ENCODE measurements at places on chromosomes 6 and 20. TPM values are rescaled to one million over a fixed set of nuclear protein-coding genes. Genes with fewer than 3 reads are reported as not detected.
A peak's percentile ranks its signal among the peaks of the same experiment; 100 is the strongest.

GRCh38 chr20:47256668-47257236, 99.7 kb downstream of the ZMYND8 start:
- peaks cover 11% of the 10 kb centered on the region for H3K36me3 ChIP-seq
- H3K4me3 ChIP-seq, result no peak overlapping the region
- H3K4me1 ChIP-seq, result no peaks in the 10 kb centered on the region
- H3K27me3 ChIP-seq, result no peaks in the 10 kb centered on the region
- no peak for DNase-seq

GRCh38 chr6:166050559-166050958, 117.1 kb downstream of the TBXT start:
- no peaks in the 10 kb centered on the region for H3K4me1 ChIP-seq
- DNase-seq, result no peak
- no peaks in the 10 kb centered on the region for H3K27me3 ChIP-seq
- no peak overlapping the region for H3K27ac ChIP-seq
- H3K36me3 ChIP-seq, result no peaks in the 10 kb centered on the region

GRCh38 chr6:16511040-16511660, 250.1 kb downstream of the ATXN1 start:
- H3K36me3 ChIP-seq, result no peaks in the 10 kb centered on the region
- no peak for DNase-seq
- peaks cover 3% of the 10 kb centered on the region for H3K4me1 ChIP-seq
- no peak overlapping the region for H3K4me3 ChIP-seq
- no peaks in the 10 kb centered on the region for H3K27me3 ChIP-seq
- H3K27ac ChIP-seq, result no peak overlapping the region

DNA sequence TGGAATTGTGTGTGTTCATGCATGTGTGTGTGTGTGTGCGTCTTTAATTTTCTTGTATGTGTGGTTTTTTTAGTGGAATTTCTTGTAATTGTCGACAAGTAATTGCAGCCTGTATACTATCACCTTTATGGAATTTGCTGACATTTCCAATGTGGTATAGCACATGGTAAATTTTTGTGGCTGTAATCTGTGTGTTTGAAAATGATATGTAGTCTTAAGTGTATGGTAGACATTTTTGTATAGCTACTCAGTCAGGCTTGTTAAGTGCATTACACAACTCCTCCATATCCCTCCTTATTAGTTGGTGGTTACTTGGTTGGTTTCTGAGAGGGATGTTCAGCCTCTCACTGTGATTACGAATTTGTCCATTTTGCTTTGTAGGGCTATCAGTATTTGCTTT, 384.5 kb upstream of the HSF2 start:
- no peaks in the 10 kb centered on the region for H3K27me3 ChIP-seq
- no peaks in the 10 kb centered on the region for H3K36me3 ChIP-seq
- no peak for DNase-seq
- no peak overlapping the region for H3K27ac ChIP-seq
- no peaks in the 10 kb centered on the region for H3K4me1 ChIP-seq
- H3K4me3 ChIP-seq, result no peak overlapping the region

DNA sequence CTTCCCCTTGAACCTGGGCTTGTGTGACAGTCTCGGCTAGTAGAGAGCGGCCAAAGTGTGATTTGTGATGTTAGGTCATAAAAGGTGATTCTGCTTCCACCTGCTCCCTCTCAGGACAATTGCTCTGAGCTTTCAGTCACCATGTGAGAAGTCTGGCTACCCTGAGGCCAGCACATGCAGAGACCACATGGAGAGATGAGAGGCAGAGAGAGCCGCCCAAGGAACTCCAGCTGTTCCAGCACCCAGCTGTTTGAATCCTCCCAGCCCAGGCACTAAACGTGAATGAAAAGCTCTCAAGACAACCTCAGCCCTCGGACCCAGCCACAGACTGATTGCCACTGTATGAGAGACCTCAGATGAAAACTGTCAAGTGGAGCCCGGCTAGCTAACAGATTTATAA, 143.4 kb upstream of the EEF1E1 start:
- H3K4me3 ChIP-seq, result no peak overlapping the region
- no peaks in the 10 kb centered on the region for H3K27me3 ChIP-seq
- H3K4me1 ChIP-seq, result no peaks in the 10 kb centered on the region
- no peaks in the 10 kb centered on the region for H3K36me3 ChIP-seq

DNA sequence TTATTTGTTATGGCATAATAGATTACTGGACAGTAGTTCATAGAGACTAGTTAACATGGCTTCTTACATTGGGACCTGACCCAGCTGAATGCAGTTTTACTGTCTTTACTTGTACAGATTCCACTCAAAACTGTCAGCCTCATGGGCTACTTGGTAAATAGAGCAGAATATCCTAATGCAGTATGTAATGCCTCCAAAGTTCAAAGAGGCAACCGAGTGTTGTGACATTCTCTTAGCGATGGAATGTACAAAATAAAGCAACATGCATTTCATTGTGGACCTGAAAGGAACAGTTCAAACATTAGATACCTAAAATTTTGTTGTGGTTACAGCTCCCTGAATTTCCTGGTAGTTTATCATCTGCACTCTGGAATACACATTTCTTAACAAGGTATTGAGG, 29.1 kb upstream of the RGS17 start:
- no peak overlapping the region for H3K27ac ChIP-seq
- no peaks in the 10 kb centered on the region for H3K27me3 ChIP-seq
- no peak for DNase-seq
- H3K36me3 ChIP-seq, result no peaks in the 10 kb centered on the region

GRCh38 chr6:31462026-31462963, 35.6 kb upstream of the MICB start:
- H3K27ac ChIP-seq, result peak overlapping the region; percentile 54
- H3K36me3 ChIP-seq, result no peaks in the 10 kb centered on the region
- H3K4me1 ChIP-seq, result peaks cover 12% of the 10 kb centered on the region
- DNase-seq, result no peak
- H3K4me3 ChIP-seq, result peak overlapping the region; percentile 63

- H3K27ac ChIP-seq, result no peak overlapping the region
- DNase-seq, result no peak
- H3K27me3 ChIP-seq, result no peaks in the 10 kb centered on the region
- H3K4me1 ChIP-seq, result no peaks in the 10 kb centered on the region
- no peaks in the 10 kb centered on the region for H3K36me3 ChIP-seq
These were observed 95.9 kb upstream of the COL21A1 start for GRCh38 chr6:56343295-56343694.

GRCh38 chr6:99606656-99607415, at the start of gene PRDM13:
TSS of gene PRDM13 (plus strand) at chr6:99606833. CDS start at chr6:99607035, 202 bp downstream.
- H3K4me3 ChIP-seq, result no peak within 1 kb of the TSS
- H3K4me1 ChIP-seq, result peaks cover 21% of the 10 kb centered on the region
- DNase-seq, result no peak
- H3K27me3 ChIP-seq, result peaks cover 100% of the 10 kb centered on the region
- H3K27ac ChIP-seq, result no peak within 1 kb of the TSS
- no peaks in the 10 kb centered on the region for H3K36me3 ChIP-seq

Gene HEY2
- total RNA-seq, result 0.37 TPM
